Nephron progenitor cell (in vitro differentiated cells): ENCODE measurements at places on chromosomes 3 and 15.

DNA sequence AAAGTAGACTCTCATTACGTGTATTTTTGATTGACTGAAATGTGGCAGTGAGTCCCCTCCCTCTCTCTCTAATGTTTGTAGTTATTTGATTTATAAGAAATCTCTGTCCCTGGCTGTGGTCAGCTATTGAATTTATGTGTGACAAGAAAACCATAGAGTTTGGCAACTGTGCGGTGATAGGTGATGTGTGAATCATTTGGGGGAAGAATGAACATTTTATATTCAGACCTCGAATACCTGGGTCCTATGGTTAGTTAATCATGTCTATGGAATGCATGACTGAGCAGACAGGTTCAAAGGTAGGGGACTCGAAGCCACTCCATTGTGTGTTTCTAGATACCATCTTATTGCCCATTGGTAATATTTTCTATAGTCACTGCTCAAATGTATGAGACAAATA is 712.1 kb downstream of the MECOM start:
- DNase-seq, result no peak

DNA sequence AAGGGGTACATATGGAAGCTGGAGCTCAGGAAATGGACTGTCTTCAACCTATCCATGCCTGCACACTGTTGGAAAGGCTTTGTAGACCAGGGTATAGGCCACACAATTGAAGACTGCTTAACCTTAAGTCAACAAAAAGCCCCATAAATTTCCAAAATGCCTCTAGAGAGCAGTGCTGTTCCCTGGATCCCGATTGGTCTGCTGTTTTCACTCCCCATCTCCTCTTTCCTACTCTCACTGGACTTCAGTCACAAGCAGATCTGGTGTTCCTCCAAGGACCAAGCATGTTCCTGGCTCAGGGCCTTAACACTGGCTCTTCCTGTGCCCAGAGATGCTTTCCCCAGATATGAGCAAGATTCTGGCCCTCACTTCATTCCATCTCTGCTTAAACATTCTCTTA is 22.8 kb upstream of the LRRC34 start:
- no peak for DNase-seq

DNA sequence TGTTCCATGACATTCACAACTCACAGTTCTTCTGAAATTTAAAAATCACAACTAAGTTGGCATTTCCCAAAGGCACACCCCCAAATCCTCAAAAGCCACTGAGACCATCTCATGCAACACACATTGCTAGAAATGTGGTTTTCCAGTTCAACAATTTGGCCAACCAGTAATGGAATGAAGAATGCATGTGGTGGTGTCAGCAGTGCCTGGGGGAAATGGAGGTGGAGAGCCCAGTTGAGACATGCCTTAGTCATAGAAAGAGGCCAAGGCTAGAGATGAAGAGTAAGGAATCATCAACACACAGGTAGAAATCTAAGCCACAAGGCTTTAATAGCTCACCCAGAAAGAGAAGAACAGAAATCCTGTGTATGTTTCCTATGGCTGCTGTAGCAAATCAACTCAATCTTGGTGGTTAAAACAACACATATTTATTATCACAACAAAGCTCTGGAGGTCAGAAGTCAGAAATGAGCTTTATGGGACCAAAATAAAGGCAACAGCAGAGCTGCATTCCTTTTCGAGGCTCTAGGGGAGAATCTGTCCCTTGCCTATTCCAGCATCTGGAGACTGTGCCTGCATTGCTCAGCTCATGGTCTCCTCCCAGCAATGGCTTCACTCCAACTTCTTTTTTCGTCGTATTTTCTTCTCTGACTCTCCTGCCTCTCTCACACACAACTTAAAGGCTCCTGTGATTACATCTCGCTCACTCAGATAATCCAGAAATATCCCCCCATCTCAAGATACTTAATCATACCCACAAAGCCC is 54.0 kb downstream of the SNTN start:
- no peak for DNase-seq

DNA sequence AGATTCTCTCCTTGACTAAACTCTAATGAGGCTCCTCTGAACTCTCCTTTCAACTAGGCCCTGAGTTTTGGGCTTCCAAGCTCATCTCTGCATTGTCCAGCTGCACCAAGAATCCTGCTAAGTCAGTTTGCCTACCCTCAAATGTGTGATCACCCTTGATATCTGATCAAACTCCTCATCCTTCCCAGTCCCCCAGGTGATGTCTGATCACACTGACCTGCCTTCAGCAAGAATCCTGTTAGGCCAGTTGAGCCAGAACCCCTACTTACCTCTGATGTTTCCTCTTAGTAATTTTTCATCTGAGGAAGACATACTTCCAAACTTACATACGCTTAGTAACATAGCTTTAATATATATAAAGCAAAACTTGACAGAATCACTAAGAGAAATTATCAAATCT is 28.8 kb downstream of the SUMF1 start:
- DNase-seq, result no peak

DNA sequence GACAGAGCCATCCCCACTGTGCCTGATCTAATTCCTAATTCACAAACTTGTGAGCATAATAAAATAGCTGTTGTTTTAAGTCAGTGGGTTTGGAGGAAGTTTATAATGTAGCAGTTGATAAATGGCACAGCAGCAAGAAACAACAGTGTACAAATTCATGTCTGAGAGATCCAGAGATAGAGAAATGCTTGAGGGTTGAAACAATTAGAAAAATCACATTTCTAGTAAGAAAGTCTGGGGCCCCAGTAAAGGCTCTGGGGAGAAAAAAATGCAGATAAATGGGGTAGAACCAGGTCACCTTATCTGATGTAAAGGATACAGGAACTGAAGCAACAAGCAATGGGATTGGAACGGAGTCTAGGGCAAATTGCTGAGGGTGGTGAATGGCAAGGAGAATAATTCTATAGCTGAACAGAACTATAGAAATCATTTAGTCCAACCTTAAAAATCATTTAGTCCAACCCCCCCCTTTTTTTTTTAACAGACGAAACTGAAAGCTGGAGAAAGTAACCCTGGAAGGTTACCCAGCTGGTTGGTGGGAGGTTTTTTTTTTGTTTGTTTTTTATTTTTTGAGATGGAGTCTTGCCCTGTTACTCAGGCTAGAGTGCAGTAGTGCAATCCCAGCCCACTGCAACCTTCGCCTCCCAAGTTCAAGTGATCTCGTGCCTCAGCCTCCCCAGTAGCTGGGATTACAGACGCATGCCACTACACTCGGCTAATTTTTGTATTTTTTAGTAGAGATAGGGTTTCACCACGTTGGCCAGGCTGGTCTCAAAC is 14.3 kb upstream of the SHQ1 start:
- no peak for DNase-seq

DNA sequence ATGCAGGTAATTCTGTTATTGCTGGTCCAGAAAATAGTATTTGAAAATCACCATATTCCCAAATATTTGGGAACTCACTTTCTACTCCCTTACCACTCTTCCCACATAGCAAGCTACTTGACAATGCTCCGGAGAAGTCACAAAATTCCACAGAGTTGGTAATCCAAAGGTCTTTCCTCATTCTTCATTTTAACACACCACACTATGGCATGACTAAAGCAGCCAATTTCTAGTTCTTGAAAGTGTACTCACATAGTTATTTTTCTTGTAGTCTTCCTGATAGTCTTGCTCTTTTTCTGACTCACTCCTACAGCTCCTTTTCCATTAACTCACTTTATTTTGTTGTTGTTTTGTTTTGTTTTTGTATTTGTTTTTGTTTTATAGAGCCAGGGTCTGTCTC is 67.2 kb downstream of the MYO9A start:
- no peak for DNase-seq

DNA sequence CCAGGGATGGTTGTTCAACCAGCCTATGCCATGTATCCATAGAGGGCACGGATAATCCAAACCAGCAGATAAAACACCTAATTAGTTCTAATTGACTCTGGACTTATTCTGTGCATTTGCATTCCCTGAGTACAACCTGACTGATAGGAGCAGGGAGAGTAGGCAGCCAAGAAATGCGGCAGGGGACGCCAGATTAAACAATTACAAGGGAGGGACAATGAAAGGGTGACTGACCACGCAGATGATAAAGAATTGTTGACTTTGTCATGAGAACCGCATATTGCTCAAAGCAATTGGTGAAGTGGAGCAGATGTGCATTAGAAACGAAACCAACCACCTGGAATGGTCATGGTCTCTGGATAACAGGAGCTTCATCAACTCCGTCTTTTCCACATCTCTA is 369.1 kb upstream of the FRG2C start:
- DNase-seq, result no peak

- DNase-seq, result no peak
These were observed 324.5 kb downstream of the CNTN4 start for GRCh38 chr3:2423143-2423542.

- no peak for DNase-seq
These were observed 52.2 kb upstream of the RBSN start for GRCh38 chr3:15151166-15151565.

GRCh38 chr3:188352196-188352927 is 198.4 kb downstream of the LPP start:
- DNase-seq, result no peak

GRCh38 chr3:30914696-30915095 is 20.2 kb upstream of the GADL1 start:
- no peak for DNase-seq

DNA sequence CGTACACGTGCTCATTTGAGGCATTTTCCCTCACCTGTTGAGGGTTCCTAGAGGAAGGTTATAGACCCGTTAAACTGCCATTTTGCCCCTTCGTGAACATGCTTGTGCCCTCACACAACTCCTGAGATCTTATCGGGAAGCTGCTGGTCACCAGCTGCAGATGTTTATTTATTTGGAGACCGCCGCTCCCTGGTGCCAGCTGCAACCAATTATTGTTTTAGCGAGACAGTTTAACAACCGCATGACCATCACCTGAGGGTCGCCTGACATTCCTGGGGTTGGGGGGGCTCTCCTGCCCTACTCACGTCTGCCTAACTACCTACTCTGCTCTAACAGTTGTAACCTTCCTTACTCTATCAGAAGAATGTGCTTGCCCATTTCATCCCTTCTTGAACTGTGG is 292.5 kb downstream of the MCTP2 start:
- peak; percentile 8 for DNase-seq

DNA sequence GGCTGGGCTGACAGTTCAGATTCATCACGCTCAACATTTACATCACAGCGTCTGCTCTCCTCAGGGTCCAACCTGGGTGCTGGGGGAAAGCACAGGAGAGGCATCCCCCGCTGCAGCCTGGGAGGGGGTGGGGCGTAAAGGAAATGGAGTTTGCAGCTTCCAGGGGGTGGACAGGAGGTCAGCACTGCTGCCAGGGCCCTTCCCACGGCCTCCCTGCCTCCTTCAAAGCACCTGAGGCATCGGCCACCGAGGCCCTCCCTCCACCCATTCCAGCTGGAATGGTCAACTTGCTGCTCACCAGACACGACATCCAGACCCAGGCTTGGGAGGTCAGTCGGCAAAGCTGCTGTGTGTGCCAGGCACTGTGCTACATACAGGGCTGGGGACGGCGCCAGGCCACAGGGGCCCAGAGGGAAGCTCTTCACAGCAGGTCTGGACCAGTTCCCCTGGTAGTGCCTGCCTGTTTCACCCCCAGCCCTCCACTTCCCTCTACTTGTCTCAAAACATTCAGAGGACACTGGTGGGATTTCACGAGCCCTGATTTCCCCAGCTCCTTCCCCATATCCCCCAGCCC is 120.7 kb downstream of the ANP32A start:
- peak; percentile 21 for DNase-seq

- no peak for DNase-seq
These were observed 103.7 kb downstream of the PEX5L start for GRCh38 chr3:179933080-179933479.

- DNase-seq, result no peak
These were observed 131.8 kb downstream of the SLCO3A1 start for GRCh38 chr15:91985297-91985696.

DNA sequence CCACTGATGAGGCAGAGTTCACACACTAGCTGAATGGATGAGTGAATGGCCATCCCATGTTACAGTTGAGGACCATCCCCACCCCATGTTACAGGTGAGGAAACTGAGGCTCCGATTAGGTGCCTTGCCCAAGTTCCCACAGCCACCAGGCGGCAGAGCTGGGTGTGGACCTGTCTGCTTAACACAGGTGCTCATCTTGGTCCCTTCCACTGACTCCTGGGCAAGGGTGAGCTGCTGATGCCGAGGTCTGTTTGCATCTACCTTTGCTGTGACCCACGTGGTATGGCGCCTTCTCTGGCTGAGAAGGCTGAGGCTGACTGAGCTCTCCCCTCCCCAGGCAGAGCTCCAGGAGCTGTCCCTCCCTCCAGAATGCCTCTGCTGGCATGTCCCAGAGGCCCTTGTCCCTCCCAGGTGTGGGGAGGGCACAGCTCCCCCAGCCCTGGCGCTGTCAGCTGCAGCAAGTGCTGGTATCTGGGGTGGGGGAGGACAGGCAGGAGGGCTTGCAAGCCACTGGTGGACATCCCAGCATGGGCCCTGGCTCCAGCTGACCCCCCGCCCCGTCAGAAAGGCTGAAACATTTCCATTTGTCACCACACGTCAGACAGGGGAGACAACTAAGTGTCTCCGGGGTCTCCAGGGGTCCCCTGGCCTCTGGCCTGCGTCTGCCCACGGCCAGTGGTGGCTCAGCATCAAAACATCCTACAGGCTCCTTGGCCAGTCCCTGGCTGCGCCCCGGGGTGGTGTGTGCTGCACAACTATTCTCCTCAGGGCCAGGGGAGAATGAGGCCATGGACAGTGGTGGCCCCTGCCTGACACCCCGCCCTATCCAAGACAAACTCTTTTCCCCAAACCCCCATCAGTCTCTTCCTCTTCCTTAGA is 105.4 kb downstream of the ADCY5 start:
- no peak for DNase-seq

DNA sequence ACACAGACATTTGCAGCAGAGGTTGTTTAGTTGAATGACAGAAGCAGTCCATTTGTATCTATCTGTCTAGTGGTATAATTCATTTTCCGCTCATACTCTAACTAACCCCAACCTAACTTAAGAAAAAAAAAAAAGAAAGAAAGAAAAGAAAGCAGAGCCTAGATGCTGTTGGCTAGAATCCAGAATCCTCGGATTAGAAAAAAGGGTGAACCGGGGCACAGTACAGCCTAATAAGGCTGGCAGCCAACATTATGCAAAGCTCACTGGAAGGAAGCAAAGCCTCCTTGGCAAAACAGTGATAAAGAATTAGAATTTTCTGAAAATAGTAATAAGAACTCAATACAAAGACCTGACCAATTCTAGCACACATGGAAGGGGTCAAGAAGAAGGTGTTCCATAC is 640.8 kb downstream of the TUSC7 start:
- DNase-seq, result no peak

GRCh38 chr3:4885316-4885715 is 93.9 kb upstream of the BHLHE40 start:
- no peak for DNase-seq

- no peak for DNase-seq
These were observed 115.2 kb upstream of the DAZL start for GRCh38 chr3:16720367-16720940.

GRCh38 chr15:69609776-69610175 is 157.2 kb downstream of the RPLP1 start:
- no peak for DNase-seq
